Hepatocyte (in vitro differentiated cells): ENCODE measurements at places on chromosomes 6 and 20. TPM values are rescaled to one million over a fixed set of nuclear protein-coding genes. Genes with fewer than 3 reads are reported as not detected.

DNA sequence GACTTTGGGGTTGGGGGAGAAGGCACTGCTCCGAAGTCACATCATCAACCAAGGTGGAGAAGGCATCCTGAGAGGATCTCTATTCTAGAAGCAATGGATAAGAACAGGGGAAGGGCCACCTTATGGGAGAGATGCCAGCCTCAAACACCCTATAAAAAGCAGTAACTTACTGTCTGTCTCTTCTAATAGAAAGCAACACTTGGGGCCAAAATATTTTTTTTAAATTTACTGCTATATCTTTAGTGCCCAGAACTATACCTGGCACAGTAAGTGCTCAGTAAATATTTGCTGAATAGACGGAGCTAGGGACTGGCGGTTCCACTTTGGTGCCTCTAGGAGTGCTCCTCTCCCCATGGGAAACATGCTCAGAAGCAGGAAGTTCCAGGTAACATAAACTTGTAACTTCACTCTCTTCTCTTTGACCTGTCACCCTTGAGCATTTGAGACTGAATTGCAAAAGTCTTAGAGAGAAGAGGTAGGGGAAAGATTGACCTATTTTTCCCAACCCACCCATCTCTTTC lies 807 bp upstream of the OTOR start:
- DNase-seq: peak; percentile 19

DNA sequence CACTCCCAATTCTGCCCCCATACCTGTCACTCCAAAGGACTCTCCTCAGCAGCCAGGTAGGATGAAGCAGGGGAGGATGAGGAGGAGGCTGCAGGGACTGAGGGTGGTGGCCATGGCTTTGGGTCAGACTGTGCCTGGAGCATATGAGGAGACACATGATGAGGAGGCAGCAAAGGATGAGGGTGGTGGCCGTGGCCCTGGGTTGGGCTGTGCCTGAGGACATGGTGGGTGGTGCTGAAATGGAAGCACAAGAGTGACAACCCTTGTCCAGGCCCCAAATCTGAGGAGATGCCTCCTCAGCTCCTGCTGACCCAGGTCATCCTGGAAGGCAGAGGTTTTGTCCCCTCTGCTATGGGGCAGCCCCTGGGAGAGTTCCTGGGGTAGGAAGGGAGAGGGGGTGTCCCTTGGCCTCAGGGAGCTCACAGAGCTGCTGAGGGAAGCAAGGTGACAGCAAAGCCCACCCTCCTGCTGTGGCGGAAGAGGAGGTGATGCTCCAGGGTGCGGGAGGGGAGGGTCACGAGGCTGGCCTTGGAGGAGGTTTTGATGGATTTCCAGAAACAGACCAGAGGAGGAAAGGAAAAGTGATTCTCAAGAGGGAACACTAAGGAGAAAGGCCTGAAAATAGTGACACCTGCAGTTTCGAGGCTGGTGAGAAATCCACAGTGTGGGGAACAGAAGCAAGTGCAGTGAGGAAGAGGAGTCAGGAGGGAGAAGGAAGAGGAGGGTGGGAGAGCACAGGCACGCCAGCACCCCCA lies 4.6 kb downstream of the RAET1G start:
- DNase-seq: no peak

DNA sequence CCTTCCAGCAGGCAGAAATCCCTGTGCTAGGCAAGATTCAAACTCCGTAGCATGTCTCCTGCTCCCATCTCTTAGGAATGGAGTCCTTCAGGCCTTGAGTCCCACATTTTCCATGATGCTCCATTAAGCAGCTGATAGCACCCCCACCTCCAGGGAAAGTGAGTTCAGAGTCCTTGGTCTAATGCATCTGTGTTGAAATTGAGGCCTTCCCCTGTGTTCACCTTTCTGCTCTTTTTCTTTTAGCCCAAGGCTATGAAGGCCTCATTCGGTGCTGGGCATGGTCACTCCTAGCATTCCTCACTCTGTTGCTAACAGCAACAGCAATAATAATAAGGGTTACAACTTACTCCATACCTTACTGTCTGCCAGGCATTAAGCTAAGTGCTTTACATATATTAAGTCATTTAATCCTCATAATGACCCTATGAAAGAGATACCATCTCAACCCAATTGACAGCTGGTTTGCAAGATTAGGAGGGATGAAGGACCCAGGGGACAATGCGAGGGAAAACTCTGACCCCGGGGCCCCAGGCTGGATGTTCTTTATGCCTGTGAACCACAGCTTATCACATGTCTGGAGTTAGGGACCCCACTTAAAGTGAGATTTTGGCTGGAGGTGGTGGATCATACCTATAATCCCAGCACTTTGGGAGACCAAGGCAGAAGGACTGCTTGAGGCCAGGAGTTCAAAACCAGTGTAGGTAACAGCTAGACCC lies 17.5 kb upstream of the PANK2 start:
- DNase-seq: peak; percentile 26

GRCh38 chr6:84061613-84062398 lies 28.2 kb downstream of the MRAP2 start:
- DNase-seq: no peak

DNA sequence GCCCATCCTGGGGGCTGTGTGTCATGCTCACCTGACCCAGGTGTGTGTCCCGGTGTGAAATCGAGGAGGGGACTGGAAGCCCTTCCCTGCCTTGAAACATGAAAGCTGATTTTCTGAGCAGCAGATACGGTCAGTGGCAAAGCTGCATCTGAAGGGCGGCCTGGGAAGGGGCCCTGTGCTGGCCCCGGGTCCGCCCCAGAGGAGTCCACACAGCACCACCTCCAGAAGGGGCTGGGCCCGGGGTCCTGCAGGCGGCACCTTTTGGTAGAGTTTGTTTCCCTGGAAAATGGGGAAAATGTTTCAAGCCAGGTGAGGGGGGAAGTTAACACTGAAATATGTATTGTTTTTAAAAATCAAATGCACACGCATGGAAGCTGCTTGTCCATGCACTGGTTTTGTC lies 20.8 kb downstream of the UCKL1 start:
- no peak for DNase-seq

DNA sequence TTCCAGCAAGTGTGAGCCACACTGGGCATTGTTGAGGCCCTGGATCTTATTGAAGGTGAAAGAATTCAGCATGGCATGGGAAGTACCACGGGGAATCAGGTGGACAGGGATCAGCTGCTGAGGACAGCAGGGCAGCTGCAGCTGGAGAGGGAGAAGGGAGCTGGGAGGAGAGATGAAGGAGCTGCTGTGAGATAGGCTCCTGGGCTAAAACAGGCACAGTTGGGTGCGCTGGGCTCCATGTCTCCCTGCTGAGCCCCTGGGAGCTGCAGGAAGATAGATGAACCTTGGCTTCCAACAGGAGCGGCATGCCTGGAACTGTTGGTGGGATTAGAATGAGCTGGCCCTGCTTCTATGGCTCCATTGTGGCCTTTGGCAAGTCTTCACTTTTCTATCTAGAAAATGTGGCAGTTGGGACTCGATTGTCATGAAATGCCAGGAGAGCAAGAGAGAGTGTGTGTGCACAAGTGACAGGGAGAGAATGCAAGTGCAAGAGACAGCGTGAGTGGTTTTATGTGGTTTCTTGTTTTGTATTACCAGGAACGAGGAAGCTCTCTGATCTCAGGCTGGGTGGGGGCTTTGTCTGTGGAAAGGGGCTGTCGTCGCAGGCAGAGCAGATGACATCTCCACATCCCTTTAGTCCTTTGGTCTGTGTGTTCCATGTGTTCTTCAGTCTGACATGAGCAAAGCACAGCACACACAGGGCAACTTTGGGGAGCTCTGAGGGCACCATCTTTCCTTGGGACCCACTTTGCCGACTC lies 20.4 kb downstream of the SNPH start:
- DNase-seq: no peak

DNA sequence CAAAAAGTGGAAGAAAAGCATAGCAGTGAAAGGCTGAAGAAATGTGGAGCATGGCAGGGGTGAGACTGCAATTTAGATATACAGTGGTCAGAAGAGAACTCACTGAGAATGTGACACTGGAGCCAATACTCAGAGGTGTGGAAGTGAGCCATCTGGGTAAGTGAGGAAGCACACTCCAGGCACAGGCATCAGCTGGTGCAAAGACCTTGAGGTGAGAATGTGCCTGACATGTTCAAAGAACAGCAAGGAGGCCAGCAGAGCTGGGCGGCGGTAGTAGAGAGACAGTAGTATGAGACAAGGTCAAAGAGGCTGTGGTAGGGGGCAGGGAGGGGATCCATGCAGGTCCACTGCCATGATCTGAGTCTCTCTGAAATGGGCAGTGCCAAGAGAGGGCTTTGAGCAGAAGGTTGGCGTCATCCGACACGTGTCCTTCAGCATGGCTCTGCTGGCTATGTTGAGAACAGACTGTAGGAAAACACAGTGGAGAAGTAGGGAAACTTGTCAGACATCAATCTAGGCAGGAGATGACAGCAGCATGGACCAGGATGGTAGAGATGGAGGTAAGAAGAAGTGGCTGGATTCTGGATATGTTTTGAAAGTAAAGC lies 84.4 kb downstream of the PLCG1 start:
- DNase-seq: no peak

The FNDC11 gene
- total RNA-seq: 0.57 and 0.76 TPM in 2 replicates

The COL9A3 gene
- 22.6 and 23.9 TPM in 2 replicates for total RNA-seq

The OPRL1 gene
- total RNA-seq: 1.1 and 1.5 TPM in 2 replicates

The GSTA2 gene
- 402 and 441 TPM in 2 replicates for total RNA-seq

The MACROD2 gene
- total RNA-seq: 3.1 and 4.8 TPM in 2 replicates

The SGK2 gene
- total RNA-seq: 20.6 and 21.2 TPM in 2 replicates
